ENCODE measurements at places on chromosomes 4 and X. TPM values are rescaled to one million over a fixed set of nuclear protein-coding genes. Genes with fewer than 3 reads are reported as not detected.

The UBA1 gene
- 136 TPM for total RNA-seq

The MAP3K15 gene
- total RNA-seq, result not detected

The UGT2B28 gene
- total RNA-seq, result not detected

The PPEF2 gene
- 0.36 TPM for total RNA-seq

The SSX2B gene
- not detected for total RNA-seq

The TMSB15A gene
- total RNA-seq, result not detected

The MAGEE1 gene
- 11.0 TPM for total RNA-seq

The TLR2 gene
- total RNA-seq, result 3.5 TPM

The FATE1 gene
- not detected for total RNA-seq

The MAGEA2 gene
- total RNA-seq, result not detected

The PABPC5 gene
- total RNA-seq, result not detected

The ADH1C gene
- not detected for total RNA-seq

The TMEM154 gene
- total RNA-seq, result 38.6 TPM

The PPARGC1A gene
- total RNA-seq, result not detected

The GAGE12E gene
- not detected for total RNA-seq

The MAGEA8 gene
- total RNA-seq, result not detected

The PDE5A gene
- 2.9 TPM for total RNA-seq

The RAB39B gene
- total RNA-seq, result 16.6 TPM

All from CD4-positive, alpha-beta memory T cell (primary cell).